ENCODE measurements at places on chromosomes 1 and 21.

DNA sequence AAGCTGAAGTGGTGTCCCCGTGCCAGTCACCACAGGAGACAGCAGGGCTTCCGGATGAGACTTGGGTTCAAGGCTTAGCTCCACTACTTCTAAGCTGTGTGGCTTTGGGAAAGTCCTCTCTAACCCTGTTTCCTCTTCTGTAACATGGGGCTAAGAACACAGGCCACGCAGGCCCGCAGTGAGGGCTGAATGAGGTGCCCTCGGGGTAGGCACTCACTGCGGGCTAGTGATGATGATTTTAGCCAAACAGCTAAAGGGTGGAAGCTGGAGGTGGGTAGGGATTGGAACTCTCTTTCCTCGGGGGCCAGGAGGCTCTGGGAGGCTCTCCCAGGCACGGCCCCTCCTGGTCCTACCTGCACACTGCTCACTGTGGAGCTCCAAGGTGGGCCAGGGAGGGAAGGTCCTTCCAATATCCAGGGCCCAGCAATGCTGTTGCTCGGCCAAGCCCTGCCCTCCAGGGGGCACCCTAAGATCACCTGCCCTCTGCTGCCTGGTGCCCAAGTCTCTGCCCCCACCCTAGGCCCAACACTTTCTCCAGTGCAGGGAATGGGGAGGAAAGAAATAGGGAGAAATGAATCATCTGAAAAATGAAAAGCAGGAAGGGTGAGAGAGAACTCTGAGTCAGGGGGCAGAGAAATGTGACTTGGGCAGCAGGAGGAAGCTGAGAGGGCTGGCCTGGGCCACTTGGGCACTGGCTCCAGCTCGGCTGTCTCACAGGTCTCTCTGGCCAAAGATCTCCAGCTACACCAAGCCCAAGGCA lies 19.2 kb upstream of the EVA1B start:
- DNase-seq: no peak

- DNase-seq: no peak
Observed at GRCh38 chr21:34887725-34888568, 161.2 kb downstream of the RUNX1 start.

DNA sequence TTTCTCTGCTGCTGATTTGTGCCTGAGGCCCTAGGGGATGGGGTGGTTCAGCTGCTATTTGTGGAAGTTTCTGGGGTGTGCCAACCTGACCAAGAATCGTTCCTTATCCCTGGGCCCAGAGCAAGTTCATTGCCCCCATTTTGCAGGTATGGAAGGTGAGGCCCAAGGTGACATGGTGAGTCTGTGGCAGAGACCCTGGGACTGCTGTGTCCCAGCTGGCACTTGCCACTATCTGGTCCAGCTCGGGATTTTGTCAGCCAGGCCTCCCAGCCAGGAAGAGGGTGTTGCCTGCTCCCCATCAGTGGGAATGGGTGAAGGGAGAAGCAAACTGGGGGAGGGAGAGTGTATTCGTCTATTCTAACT lies 18.9 kb upstream of the LRP8 start:
- DNase-seq: no peak

- DNase-seq: no peak
Observed at GRCh38 chr1:112247961-112248360, 148.1 kb upstream of the CTTNBP2NL start.

GRCh38 chr1:18929686-18930085 lies 26.8 kb downstream of the IFFO2 start:
- no peak for DNase-seq

- DNase-seq: no peak
Observed at GRCh38 chr1:19356266-19356665, 44.1 kb downstream of the SLC66A1 start.
